ENCODE measurements at places on chromosomes 11 and 22.

- no peak for DNase-seq
These were observed 36.6 kb downstream of the RRP8 start for GRCh38 chr11:6566704-6567370.

- DNase-seq: no peak
These were observed 167.0 kb downstream of the BUD13 start for GRCh38 chr11:116605543-116606459.

DNA sequence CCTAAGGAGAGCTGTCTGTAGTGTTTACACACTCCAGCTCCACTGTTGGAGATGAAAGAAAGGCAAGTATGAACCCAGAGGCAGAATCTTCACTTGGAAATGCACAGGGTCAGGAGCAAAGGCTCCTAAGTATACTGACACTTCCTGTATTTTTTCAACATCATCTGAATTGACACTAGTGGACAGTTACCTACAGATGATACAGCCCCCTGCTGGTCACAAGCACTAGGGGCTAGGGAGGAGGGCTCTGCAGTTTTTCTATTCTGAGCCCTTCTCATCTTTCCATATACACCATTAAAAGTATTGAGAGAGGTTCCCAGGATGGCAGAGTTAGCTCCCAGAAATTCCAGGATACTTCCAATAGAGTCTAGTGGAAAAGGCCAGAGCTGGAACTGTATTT lies 290.3 kb upstream of the API5 start:
- DNase-seq: no peak

- DNase-seq: no peak
These were observed 7.6 kb downstream of the XBP1 start for GRCh38 chr22:28792491-28793383.

GRCh38 chr11:95375886-95376285 lies 144.9 kb upstream of the SESN3 start:
- DNase-seq: no peak

GRCh38 chr11:104529213-104529612 lies 365.3 kb upstream of the PDGFD start:
- no peak for DNase-seq

GRCh38 chr11:1041936-1042608 lies 5.6 kb upstream of the MUC6 start:
- no peak for DNase-seq

DNA sequence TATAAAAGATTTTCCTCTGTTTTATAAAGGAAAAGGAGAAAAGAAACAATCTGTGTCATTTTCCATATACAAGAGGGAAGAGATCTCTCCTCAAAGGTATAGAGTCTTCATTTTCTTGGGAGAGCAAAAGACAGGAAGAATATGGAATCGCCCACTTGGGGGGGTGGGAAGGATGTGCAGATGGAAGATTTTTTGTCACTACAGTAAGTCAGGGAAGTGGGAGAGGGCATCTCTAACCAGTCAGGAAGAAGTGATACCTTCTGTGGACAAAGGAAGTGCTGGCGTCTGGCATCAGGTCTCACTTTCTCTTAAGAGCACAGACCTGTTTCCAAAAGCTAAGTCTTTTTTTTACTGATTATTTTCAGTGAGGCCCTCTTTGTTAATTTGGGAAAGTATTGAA lies 1.4 kb downstream of the PRR14L start:
- no peak for DNase-seq

DNA sequence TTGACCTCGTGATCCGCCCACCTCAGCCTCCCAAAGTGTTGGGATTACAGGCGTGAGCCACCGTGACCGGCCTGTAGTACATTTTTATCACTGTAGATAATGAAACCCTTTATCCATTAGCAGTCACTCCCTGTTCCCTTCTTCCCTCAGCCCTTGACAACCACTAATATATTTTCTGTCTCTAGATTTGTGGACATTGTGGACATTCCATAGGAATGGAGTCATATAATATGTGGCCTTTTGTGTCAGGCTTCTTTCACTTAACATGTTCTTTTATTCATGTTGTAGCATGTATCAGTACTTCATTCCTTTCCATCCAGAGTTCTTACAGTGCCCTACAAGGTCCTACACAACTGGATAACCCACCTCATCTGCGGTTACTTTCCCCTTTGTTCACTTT lies 30.5 kb downstream of the RRM1 start:
- no peak for DNase-seq

- DNase-seq: no peak
These were observed 445.1 kb upstream of the ISX start for GRCh38 chr22:34620832-34621231.

DNA sequence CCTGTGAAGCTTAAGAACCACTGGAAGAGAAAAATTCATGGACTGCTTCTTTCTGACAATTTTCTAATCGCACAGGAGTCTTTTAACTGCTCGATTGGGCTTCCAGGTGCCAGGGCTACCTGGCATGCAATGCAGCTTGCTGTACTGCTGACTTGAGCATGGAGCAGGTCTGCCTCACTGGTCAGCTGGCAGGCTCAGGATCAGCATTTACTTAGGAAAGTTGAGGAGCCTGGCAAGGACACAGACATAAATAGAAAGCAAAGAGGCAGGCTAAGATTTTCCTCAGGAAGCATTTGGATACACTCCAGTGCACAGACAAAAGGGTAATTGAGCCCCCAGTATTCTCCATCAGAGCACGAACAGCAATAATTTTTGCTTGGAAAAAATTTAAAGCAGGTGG lies 163.5 kb downstream of the CSNK2A3 start:
- DNase-seq: no peak

DNA sequence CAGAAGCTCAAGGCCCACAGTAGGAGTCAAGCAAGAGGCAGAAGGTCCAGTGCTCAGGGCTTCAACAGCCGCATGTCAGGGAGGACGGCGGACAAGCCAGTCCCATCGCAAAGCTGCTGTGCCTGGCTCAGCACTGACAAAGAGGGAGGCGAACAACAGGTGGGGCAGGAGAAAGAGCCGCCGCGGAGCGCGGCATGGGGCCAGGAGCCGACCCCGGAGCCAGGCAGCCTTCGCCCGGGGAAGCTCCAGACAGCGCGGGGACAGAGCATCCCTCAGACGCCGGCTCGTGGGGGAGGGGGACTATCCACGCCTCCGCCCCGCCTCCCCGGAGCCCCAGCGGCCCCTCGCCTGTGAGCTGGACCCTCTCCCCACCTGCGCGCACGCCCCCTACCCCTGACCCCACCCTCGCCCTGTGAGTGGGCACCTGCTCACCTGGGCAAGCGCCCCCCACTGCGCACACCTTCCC lies 369 bp downstream of the DHCR7 start:
- no peak for DNase-seq

- no peak for DNase-seq
These were observed 9.5 kb upstream of the FTH1 start for GRCh38 chr11:61976813-61977475.

DNA sequence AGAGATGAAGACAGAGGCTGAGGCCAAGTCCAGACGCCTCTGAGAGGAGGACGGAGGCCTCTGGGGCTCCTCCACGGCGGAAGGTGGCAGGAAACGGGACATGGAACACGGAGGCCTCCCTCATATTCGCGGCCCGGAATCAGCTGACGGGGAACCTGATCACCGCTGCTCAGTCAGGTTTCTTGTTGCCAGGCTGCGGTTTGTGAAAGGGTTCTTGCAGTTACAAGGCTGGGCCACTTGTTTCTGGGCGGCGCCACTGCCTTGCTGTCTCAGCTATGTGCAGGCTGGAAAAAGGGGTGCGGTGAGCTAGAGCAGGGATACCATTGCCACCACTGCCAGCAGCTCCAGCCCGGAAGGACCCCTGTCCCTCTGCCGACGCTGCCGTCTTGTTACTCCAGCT lies 10.0 kb upstream of the MMP1 start:
- peak; percentile 13 for DNase-seq

- DNase-seq: no peak
These were observed 280.5 kb upstream of the NARS2 start for GRCh38 chr11:78855116-78855515.

- no peak for DNase-seq
These were observed 6.1 kb downstream of the OR6M1 start for GRCh38 chr11:123800036-123800435.

Data from stimulated activated CD4-positive, alpha-beta T cell treated with anti-CD3 and anti-CD28 coated beads, TNF-alpha, amount 100 ng/mL, for 24 hours (primary cell).